ENCODE measurements at places on chromosomes 3 and 15.

GRCh38 chr3:111691293-111691909, 96.3 kb upstream of the ZBED2 start:
- peak; percentile 36 for DNase-seq

DNA sequence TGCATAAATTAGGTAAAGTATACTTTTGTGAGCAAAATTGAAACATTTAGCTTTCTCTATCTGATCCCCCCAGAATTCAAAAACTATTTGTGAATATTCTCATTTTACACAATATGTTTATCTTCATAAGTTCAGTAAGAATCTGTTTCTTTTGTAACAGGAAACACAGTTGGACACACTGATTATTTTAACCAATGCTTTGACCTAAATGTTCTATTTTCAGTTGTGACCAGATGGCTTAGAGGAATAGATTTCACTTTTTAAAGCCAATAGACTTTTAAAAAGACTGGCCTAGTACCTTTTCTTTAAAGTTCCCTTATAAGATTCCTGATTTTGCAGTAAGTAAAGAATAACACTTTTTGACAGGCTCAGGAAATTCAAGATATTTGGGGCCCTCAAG, 74.0 kb upstream of the STRIT1 start:
- DNase-seq, result no peak

DNA sequence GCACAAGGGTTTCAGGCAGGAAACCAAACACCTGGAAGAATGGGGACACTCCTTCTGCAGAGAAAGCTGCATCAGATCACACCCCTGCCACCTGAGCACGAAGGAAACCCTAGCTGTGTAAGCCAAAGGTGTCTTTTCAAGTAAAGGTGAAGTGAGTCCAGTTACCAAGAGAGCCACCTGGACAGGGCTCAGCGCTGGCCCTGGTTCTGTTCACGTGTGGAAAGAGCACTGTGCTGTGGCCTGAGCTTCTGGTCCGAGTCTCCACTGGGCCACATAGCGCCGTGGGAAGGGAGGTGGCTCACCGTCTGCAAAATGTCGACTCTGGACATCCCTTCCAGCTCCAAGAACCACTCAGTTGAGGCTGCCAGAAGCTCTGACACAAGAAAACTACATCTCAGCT, 151.1 kb downstream of the ADAMTS17 start:
- no peak for DNase-seq

GRCh38 chr15:92883163-92883875, 16.8 kb upstream of the CHD2 start:
- DNase-seq, result no peak

- no peak for DNase-seq
Observed at GRCh38 chr15:39785841-39786240, 3.2 kb upstream of the FSIP1 start.

DNA sequence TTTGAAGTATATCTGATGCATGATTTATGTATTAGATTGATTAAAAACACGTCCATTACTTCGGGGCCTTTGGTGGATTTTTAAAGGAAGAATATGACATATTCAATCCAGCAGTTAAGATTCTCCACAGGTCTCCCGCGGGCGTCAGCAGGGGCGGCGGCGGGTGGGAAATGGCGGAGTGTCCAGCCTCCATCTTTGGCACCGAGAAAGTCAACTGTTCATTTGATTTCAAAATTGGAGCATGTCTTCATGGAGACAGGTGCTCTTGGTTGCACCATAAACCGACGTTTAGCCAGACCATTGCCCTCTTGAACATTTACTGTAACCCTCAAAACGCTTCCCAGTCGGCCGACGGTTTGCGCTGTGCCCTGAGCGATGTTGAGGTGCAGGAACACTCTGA, 7.2 kb upstream of the NANOGP8 start:
- no peak for DNase-seq

DNA sequence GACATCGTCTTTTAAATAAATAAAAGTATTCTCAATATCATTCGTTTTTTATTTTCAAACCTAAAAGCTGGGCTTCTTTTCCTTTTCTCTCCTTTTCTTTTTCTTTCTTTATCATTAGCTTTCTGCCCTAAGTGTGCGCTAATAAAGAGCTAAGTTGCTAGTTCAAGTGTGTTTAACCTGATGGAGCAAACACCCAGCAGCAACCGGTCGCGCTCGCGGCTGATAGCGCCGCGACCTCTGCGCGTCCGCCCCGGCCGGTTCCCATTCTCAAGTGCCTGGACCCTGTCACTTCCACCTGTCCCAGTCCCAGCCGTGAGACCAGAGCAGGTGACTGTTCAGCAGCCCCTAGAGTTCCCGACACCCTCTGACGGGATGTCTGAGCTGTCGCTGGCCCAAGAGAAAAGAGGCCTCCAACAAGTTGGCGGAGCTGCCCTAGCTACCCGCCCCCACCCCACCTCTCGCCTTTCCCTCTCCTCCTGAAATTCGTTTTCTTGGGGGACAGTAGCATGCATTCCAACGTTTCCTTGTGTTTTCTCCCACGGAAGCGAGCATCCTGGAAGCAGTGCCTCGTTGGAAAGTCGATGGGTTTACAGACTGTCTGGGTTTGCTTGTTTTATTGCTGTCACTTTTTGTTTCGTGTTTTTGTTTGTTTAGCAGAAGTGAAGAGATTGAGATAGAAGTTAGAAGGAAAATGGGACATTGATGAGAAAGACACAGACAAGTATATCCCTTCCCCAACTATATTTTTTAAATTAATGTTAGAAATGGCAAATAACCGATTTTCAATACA, 3.1 kb upstream of the MECOM start:
- no peak for DNase-seq

DNA sequence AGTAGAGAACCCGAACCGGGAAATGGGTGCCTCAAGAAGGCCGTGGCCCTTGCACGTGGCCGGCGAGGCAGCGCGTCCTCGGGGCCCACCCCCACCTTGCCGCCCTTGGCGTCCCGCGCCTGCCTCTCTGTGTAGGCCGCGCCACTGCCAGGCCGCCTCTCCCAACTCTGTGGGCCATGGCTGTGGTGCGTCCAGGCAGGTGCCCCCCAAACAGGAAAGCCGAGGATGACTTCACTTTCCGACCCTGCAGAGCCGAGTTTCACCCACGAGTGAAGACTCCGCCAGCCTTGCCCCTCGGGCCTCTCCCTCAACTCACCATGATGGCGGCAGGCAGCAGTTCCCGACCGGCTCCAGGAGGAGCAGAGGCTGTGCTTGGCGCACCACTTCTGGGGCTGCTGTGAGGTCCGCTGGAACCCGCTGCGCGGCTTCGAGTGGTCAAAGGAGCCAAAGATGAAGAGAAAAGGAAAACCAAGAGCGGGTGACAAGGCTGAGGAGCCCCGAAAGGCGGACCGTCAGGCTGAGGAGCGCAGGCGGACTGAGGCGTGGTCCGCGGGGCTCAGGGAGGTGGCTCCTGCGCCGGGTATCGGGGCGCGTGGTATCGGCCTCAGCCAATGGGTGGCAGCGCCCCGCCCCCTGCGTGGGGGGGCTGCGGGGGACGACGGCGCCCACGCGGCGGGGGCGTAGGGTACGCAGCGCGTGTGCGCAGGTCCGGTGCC, at the start of gene DAZL:
Gene DAZL, minus strand, starts transcription at position 537 of the 716 bp plus-strand sequence. Its CDS starts 218 bp downstream, at position 319.
- DNase-seq, result no peak

- DNase-seq, result no peak
Observed at GRCh38 chr3:65742914-65743313, 295.8 kb downstream of the MAGI1 start.

DNA sequence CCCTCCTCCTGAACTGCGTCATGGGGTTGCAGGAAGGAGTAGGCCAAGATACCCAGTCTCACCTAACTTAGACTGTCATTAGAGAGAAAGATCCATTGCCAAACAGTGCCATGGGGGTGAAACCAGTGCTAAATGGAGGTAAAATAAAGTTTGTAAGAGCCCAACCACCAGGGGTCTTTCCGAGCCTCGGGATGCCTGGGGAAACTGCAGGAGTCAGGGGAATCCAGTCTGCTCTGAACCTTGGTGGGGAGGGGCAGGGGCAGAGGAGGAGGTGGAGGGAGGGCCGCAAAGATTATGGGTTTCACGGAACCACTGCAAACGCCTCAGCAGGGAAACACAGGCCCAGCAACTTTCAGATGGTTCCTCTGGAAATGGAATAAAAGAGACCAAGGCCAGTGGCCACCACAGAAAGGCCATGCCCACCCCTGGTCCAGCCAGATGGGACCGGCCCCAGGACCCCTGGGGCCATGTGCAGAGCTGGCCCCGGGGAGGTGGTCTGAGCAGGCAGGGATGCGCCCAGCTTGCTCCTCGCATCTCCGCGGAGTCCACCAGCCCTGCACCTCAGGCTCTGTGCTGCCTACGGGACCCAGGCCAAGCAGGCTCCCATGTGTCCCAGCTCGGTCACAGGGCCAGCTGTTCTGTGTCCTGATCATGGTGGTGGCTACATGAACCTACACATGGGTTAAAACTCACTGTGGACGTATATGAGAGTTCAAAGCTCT, 19.8 kb upstream of the GP9 start:
- no peak for DNase-seq

DNA sequence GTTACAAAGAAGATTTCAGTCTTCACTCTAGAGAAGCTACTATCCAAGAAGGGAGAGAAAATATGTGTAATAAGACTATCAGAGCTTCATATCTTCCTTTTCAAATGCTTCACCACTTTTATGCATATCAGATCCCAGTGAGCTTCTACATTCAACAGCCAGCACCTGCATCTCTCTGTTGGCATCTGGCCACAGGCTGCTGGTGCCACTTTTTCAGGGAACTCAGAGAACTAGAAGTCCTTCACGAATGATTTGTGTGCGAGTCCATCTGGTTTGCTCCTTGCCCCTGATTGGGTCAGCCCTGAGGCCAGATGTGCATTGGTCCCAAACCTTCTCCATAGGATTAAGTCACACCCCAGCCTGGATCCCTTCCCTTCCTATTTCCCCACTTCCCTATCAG, 22.1 kb downstream of the SNTN start:
- DNase-seq, result no peak

DNA sequence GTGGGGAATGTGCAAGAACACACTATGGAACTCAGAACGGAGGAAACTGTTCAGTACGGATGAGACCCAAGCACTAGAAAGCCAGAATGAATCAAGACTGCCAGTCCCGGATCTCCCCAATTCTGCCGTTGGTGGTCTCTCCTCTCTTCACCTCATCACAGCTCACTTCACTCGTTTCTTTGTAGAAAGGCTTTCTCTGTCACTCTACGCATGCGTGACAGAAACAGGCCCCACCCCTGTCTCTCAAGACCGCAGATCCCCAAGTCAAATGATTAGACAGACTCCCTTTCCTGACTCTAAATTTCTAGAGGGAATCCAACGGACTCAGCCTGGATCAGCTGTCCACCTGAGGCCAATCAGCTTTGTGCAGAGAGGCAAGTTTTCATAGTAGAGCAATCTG, 505.7 kb upstream of the ADAMTS9 start:
- no peak for DNase-seq

- DNase-seq, result no peak
Observed at GRCh38 chr3:189587664-189588040, 43.5 kb upstream of the TP63 start.

DNA sequence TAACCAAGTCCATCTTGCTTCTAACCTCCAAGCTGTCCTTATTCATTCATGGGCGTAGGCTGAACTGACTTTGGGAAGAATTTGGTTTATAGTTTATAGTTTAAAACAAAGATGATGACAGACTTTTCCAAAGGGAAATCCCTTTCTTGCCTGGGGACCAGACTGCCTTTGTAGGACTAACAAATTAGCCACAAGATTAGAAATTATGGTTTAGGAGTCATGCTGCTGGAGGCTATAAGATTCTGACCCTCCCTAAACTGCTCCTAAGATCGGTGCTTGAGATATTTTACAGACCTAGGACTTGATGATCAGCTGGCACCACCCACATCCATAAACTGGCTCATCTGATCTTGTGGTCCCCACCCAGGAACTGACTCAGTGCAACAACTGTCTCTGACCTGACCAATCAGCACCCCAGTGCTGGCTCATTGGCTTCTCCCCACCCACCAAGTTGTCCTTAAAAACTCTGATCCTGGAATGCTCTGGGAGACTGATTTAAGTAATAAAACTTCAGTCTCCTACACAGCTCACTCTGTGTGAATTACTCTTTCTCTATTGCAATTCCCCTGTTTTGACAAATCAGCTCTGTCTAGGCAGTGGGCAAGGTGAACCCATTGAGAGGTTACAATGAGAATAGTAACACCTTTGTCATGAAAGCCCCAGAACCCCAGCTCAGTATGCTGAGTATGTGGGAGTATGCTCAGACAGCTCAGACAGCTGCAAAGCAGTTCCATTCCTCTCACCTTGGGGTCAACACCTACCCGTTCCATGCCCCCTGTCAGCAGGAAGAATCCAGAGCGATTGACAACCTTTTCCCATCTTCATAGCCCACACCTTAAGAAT, 51.6 kb upstream of the C15orf39 start:
- peak; percentile 65 for DNase-seq

DNA sequence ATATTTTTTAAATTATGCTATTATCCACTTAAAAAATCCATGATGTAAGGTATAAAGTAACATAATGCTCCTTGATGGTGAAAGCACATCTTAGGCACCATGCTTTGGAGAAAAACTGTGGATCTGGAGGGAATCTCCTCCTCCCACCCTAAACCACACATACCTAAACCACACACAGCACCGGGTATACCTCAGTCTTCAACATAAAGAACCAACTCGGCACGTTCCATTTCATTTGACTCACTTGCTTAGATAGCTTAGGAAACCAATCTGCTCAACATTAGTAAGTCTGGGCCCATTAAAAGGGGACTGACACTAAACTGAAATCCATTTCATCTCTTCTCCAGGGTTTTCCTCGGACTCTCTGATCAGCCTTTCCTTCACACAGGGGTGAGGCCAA, 945.7 kb upstream of the CFAP20DC start:
- DNase-seq, result no peak

DNA sequence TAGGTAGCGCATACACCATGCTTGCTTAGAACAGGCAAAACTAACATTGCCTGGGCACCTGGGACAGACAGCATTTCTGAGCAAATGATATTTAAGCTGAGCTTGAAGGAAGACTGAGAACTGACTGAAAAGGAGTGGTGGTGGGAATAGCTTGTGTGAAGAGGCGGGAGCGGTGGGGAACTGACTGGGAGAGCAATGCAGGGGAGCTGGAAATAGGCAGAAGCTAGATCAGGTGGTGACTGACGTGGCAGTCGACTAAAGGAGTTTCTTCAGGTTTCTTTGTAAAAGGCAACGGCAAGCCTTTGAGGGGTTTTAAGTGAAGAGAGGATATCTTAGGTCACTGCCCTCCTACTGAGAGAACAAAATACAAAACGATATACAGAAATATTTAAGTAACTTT, 61.8 kb downstream of the NEO1 start:
- no peak for DNase-seq

GRCh38 chr3:113249601-113250000, 38.2 kb downstream of the BOC start:
- DNase-seq, result no peak

DNA sequence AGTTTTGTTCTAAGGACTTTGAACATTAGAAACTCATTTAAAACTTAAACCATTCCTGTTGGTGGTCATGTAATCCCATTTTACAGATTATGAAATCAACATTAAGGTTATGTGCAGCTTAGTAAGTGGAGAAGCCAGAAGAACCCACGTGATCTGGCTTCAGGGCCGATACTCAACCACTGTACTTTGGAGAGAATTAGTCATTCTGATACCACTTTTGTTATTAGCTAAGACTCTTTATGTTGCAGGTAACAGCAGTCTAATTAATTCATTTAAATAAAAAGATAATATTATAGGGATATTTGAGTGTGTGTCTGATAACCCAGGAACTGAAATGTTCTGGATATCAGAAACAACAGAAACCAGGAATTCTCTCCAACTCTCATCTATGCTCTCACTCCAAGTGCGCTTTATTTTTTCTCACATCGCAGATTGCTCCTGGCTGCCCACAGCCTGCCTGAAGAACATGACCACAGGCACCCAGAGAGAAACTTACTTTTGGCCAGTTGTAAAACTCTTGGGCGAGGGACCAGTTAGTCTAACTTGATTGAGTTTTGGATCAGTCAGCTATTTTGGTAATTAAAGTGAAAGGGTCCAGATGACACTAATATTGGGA, 25.2 kb downstream of the UBE2E1 start:
- DNase-seq, result no peak

GRCh38 chr15:25900431-25900830, 37.3 kb upstream of the ATP10A start:
- no peak for DNase-seq
